ENCODE measurements at places on chromosomes 3 and 15.
A peak's percentile ranks its signal among the peaks of the same experiment; 100 is the strongest.

- DNase-seq = no peak
Observed at GRCh38 chr3:100395679-100396431, 5.0 kb downstream of the TOMM70 start.

- DNase-seq = no peak
Observed at GRCh38 chr3:29319262-29319661, 38.4 kb downstream of the RBMS3 start.

- no peak for DNase-seq
Observed at GRCh38 chr3:42117175-42118008, 26.2 kb downstream of the TRAK1 start.

- DNase-seq = no peak
Observed at GRCh38 chr3:106946866-106947265, 430.4 kb upstream of the CCDC54 start.

DNA sequence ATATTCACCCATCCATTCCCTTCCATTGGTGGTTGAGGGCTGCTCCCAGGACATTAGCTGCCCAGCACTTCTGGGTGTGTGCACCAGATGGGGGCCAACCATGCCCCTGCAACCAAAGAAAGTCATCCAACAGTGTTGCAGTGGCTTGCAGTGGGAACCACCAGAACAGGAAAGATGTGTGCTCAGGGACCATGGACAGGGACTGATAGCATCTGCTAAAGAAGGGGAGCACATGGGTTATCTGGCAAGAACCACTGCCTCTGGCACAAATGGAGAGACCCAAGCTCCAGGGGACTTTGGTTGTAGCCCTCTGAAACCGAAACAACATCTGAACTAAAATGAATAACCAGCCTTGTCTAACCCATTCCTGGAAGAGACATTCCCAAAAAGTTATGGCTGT is 8.1 kb downstream of the DCLK3 start:
- no peak for DNase-seq

GRCh38 chr3:183779896-183780465 is 45.4 kb downstream of the MAP6D1 start:
- no peak for DNase-seq

GRCh38 chr3:192864941-192865340 is 52.7 kb downstream of the MB21D2 start:
- no peak for DNase-seq

GRCh38 chr3:122918576-122919290 is 108.8 kb downstream of the SEMA5B start:
- no peak for DNase-seq

- no peak for DNase-seq
Observed at GRCh38 chr15:68492855-68493254, 60.9 kb upstream of the ITGA11 start.

GRCh38 chr3:22713936-22714335 is 489.2 kb upstream of the UBE2E2 start:
- DNase-seq = no peak

GRCh38 chr3:152385761-152386160 is 117.0 kb downstream of the MBNL1 start:
- DNase-seq = no peak

DNA sequence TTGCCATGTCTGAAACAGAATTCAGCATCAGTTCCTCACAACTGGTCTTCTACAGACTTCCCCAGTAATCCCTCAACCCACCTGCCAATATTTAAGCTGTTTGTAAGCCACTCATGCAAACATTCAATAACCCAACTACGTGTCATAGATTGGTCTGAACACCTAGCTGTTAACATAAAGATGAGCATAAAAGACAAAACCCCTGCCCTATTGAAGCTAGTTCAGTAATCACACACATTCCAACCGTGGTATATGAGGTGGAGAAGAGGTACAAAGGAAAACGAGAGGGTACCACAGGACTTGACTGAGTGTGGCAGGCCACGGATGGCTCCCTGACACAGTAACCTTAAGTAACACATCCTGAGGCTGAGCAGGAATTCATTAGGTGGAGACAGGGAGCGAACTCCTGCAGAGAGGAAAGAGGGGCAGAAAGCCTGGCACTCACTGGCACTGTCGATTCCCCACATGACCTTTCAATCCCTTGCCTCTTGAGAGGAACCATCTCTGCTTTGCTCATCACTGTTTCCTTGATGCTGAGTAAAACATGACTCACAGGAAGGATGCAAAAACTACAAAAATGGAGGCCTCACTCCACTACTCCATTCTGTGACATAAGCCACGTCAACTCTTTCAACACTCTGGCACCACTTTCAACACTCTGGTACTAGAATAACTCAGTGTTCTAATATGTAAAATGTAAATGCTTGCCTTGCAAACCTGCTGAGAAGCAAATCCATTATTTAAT is 31.3 kb downstream of the RPN1 start:
- DNase-seq = no peak

- DNase-seq = peak; percentile 17
Observed at GRCh38 chr15:52567871-52568600, 794 bp downstream of the ARPP19 start.

Data from stimulated activated CD4-positive, alpha-beta T cell treated with anti-CD3 and anti-CD28 coated beads, Interleukin-12 subunit alpha, Interleukin-12 subunit beta, amount 100 ng/mL, for 24 hours (primary cell).